Upper lobe of left lung (tissue), 6 donors: ENCODE measurements at places on chromosomes 1 and 21.

GRCh38 chr21:38525454-38525853 lies 27.2 kb upstream of the ERG start:
- DNase-seq: no peak

GRCh38 chr1:157042846-157043245 lies 2.7 kb downstream of the ARHGEF11 start:
- DNase-seq: no peak

- no peak for DNase-seq
Observed at GRCh38 chr1:205676002-205676401, 4.3 kb downstream of the SLC45A3 start.

- no peak for DNase-seq
Observed at GRCh38 chr1:117620440-117620839, 14.6 kb downstream of the TENT5C start.

DNA sequence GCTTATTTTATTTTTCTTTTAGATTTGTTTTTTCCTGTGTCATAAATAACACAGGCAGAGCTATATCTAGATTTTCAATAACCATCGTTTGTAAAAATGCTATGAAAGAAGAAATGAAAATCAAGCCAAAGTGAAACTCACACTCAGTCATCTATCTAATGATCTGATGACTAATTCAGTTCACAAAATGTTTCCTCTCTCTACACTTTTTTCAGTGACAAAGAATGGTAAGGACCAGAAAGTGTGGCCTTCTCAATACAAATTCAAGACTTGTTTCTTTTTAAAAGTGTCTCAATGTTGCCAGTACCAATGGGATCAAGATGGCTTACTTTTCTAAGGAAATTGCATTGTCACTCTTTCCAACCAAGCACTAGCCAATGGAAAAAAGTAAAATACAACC lies 282.8 kb upstream of the PKN2 start:
- no peak for DNase-seq
